Activated CD8-positive, alpha-beta memory T cell treated with anti-CD3 and anti-CD28 coated beads for 4 hours (primary cell): ENCODE measurements at places on chromosomes 6 and 20.

DNA sequence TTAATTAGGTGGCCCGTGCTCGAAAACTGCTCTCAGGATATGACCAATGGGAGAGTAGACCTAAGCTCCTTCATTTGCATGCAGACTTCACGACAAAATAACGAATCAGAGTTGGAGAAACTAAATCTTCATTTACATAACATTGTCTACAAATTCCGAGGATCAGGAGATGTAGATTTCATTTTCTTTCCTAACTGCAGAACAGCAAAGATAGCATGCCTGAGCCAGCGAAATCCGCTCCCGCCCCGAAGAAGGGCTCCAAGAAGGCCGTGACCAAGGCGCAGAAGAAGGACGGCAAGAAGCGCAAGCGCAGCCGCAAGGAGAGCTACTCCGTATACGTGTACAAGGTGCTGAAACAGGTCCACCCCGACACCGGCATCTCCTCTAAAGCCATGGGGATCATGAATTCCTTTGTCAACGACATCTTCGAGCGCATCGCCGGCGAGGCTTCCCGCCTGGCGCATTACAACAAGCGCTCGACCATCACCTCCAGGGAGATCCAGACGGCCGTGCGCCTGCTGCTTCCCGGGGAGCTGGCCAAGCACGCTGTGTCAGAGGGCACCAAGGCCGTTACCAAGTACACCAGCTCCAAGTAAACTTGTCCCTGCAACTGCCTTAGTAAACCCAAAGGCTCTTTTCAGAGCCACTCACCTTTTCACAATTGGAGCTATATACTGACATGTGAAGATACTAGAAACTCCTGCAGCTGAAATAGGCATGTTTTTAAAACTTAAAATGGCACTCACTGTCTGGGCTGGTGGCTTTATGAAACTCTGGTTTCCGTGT, 96.5 kb downstream of the HFE start:
- DNase-seq: no peak

DNA sequence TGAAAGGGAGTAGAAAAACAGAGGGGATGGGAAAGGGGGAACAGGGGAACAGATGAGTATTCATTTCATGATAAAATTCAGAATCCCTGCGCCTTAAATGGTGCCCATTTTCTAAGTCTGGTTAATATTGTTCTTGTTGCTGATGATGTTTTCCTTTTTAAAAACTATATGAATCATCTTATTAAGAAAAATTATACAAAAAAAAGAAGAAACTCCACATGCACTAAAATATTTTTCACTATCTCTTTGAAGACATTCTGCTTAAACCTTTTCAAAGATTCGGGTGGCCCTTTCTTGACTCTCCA, 1.1 kb upstream of the TFAP2B start:
- DNase-seq: no peak

GRCh38 chr6:108672641-108673040, 111.9 kb downstream of the FOXO3 start:
- DNase-seq: no peak

GRCh38 chr20:51586005-51586440, 43.5 kb upstream of the NFATC2 start:
- no peak for DNase-seq

GRCh38 chr6:87982134-87982533, 65.5 kb upstream of the SPACA1 start:
- no peak for DNase-seq

DNA sequence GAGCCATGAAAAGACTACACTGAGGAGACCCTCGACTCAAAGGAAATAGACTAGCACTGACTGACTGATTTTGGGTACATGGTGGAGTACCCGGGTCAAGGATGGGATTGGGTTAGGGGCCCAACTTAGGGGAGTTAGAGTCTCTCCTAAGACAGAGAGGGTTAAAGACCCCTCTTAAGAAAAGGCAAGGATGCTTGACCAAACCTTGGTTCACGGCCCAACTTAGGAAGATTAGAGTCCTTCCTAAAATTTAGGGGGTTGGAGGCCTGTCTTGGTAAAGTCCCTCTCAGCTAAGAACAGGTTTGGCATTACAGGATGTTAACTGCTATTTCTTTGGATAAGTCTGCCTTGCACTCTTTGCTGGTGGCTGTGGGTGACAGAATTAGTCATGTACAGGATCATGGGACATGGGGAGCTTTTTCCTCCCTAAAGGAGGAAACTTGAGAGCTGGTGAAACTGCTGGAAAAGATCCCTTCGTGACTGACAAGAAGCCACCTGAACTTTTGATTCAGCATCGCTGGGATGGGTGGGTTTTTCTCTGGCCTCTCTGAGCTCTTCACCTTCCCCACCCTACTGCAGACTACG, 12.3 kb upstream of the SLC22A16 start:
- DNase-seq: no peak

- no peak for DNase-seq
Observed at GRCh38 chr20:58237318-58238132, 9.1 kb upstream of the ANKRD60 start.

- DNase-seq: no peak
Observed at GRCh38 chr6:142870787-142871415, 74.1 kb downstream of the HIVEP2 start.

- no peak for DNase-seq
Observed at GRCh38 chr6:113493991-113494390, 363.2 kb upstream of the MARCKS start.

DNA sequence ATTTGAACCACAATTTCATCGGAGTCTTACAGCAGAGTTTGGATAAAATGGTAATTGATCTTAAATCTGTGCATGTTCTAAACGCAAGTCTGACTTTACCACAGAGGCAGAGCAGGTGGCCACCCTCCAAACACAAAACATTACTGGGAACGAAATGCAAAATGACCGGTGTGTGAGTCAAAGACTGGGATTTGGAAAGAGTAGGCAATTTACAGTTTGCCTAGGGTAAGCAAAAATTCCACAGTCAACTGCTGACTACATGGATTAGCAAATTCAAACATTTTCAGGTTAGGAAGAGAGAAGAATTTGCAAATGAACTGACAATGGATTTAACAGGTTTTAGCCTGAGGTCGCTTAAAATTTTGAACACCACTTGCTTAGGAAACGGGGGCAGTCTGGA, 444.4 kb downstream of the HDGFL1 start:
- DNase-seq: no peak

GRCh38 chr6:32637219-32637880, at the start of gene HLA-DQA1:
Gene HLA-DQA1, plus strand, starts transcription at chr6:32637406. Its CDS starts 53 bp downstream, at chr6:32637459.
- DNase-seq: no peak

- DNase-seq: no peak
Observed at GRCh38 chr6:56335726-56336125, 88.3 kb upstream of the COL21A1 start.
